Neural crest cell (in vitro differentiated cells): ENCODE measurements at places on chromosomes 2 and 18. TPM values are rescaled to one million over a fixed set of nuclear protein-coding genes. Genes with fewer than 3 reads are reported as not detected.

LYG1 gene
- 1.7 and 1.9 TPM in 2 replicates for total RNA-seq

CNDP1 gene
- total RNA-seq, result 0.56 and 0.59 TPM in 2 replicates

SKOR2 gene
- 0.96 and 1.4 TPM in 2 replicates for total RNA-seq

DNA sequence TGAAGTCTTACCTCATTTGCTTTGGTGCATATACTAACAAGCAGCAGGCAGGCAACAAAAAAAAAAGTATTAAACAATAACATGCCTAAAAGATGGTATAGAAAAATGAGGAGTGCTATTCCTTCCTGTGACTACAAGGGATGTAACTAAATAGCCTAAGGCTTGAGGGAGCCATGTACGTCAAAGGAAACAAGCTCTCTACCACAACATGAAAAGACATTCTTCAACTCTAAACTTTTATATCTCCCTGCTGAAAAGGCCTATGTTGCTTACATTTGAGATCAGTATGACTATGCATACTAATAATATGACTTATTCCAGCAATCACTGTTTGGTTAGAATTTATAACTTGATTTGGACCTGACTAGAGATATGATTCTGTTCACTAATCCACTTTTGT lies 347.9 kb downstream of the ADCYAP1 start:
- DNase-seq, result no peak

DNA sequence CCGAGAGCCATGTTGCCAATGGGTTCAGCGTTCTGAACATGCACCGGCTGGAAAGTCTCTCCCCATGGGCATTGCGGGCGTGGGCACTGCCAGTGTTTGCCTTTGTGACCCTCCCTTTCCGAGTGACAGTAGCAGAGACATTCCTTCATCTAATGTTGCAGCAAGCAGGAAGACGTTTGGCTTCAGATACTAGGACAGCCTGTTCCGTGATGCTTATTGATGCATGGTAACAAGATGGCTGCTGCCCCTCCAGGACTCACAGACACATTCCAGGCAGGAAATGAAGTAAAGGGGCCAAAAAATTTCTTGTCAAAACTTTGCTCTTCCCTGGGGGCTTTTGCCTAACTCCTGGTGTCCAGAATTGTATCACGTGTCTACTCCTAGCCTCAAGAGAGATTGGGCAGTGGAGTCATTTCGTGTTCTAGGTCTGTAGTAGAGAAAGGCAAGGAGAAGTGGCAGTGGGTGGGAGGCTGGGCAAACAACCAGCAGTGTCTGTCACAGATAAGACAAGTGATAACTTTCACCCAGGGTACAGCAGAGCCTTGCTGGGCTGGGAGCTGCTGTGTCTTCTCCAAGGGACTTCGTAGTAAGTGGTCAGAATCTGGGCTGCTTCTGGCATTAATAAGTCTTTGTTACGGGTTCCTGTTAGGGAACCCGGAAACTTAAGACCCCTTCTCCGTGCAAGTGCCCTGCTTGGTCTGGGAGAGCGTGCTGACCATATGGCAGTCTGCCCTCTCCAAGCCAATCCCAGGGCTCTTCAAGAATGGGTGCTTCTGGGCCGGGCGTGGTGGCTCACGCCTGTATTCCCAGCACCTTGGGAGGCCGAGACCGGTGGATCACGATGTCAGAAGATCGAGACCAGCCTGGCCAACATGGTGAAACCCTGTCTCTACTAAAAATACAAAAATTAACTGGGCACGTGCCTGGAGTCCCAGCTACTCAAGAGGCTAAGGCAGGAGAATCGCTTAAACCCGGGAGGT lies 93.5 kb downstream of the TFCP2L1 start:
- no peak for DNase-seq

GRCh38 chr2:54945391-54946219 lies 104.6 kb downstream of the RTN4 start:
- DNase-seq, result no peak

- DNase-seq, result no peak
Observed at GRCh38 chr18:51425889-51426288, 228.4 kb upstream of the MEX3C start.

GRCh38 chr2:128753321-128753720 lies 434.7 kb upstream of the HS6ST1 start:
- no peak for DNase-seq

DNA sequence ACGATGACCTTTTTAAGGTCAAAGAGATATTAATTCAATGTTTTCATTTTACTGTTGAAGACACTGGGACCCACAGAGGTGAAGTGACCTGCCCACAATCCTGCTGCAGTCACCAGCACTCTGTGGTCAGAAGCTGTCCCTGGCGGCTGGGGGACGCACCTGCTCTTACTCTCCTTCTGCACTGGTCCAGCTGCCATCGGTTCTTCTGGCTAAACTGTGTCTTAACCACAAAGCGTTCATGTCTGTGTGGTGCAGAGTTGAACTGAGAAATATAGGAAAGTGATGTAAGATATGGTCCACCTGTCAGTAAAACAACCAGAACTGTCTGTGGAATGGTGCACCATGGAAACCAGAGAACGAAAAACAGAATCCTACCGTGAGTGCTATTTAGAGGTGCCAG lies 44.9 kb upstream of the SMIM21 start:
- DNase-seq, result no peak

GRCh38 chr2:215619022-215619958 lies 183.4 kb upstream of the FN1 start:
- DNase-seq, result no peak

DNA sequence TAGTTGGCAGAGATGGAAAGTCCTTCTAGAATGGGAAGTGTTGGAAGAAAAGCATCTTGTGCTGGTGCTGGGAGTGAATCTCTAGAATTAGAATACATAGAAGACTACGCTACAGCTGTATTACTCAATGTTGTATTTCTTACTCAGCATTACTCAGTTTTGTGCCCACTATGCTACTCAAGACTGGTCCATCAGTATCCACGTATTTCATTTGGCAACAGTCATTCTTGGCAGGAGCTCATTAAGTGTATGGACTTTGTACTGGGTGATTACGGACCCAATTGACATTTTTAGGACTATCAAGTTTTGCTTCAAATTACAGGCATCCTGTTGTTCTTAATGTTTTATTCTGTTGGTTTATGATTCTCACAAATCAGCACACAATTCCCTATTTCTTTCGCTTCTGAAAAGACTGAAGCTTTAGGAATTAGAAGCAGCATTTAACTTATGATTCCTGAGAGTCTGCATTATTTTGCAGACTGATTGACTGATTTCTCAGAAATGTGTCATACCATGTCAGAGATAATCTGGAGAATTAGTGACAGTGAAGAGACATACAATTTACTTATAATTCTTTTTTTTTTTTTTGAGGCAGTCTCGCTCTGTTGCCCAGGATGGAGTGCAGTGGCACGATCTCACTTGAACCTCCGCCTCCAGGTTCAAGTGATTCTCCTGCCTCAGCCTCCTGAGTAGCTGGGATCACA lies 136.9 kb downstream of the MYO3B start:
- DNase-seq, result no peak
